Esophagus squamous epithelium (tissue), 5 donors: ENCODE measurements at places on chromosomes 4 and X. TPM values are rescaled to one million over a fixed set of nuclear protein-coding genes. Genes with fewer than 3 reads are reported as not detected.

MAGEA4 gene
- not detected for total RNA-seq

PLP1 gene
- 0.88 TPM for total RNA-seq

ADGRA3 gene
- 20.4 TPM for total RNA-seq

NPY1R gene
- total RNA-seq = 2.4 TPM

CTPS2 gene
- 4.1 TPM for total RNA-seq

PAGE5 gene
- not detected for total RNA-seq

MAGEE2 gene
- total RNA-seq = not detected

GAGE2A gene
- not detected for total RNA-seq

CXCR3 gene
- total RNA-seq = not detected

SNX25 gene
- total RNA-seq = 8.0 TPM

OPRPN gene
- total RNA-seq = not detected

SLC38A5 gene
- 25.4 TPM for total RNA-seq

NAA15 gene
- total RNA-seq = 45.4 TPM

GYPA gene
- total RNA-seq = not detected

PRDM8 gene
- total RNA-seq = 0.11 TPM

TMPRSS11D gene
- total RNA-seq = 45.0 TPM

FGF5 gene
- total RNA-seq = not detected

CT55 gene
- total RNA-seq = not detected

EFHC2 gene
- 1.8 TPM for total RNA-seq

NLGN4X gene
- 0.76 TPM for total RNA-seq

ABCD1 gene
- 5.0 TPM for total RNA-seq

L1CAM gene
- total RNA-seq = 1.5 TPM

GYPE gene
- not detected for total RNA-seq

FMR1NB gene
- total RNA-seq = not detected

ITM2A gene
- total RNA-seq = 66.0 TPM

RAB33A gene
- total RNA-seq = not detected

FAAH2 gene
- 7.2 TPM for total RNA-seq

RPS6KA3 gene
- total RNA-seq = 30.2 TPM

SLC4A4 gene
- 0.48 TPM for total RNA-seq
